Stimulated activated CD8-positive, alpha-beta memory T cell treated with anti-CD3 and anti-CD28 coated beads, Interleukin-7, amount 100 ng/mL, for 1 hour (primary cell): ENCODE measurements at places on chromosomes 6 and 20.

DNA sequence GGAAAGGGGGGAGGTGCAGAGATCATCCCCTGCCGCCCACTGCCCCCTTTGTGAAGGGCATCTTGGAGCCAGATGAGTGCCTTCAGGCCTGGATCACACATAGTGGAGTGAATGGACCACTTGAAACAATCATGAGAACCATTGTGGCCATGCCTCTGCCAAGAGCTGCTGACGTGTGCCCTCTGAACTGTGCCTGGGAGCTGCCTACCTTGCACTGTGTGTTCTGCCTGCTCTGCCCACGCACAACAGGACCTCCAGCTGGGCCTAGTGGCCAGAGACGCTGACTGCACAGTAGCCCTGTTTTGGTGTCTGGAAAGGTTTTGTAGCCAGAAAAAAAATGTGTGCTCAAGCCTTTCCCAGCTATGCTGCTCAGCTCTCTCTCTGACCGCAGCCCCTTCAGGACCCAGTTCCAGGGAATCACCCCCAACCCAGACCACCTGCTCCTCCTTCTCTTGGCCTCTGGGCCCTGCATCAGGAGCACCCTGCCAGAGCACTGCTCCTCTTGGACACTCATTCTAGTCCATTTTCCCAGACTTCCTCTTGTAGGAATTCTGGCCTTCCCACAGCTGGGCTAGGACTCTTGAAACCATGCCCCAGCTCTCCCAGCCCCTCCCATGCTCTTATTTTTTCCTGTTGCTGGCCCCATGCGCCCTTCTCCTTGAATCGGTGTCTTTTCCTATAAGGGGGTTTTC, 1.6 kb upstream of the ADIG start:
- DNase-seq = no peak

DNA sequence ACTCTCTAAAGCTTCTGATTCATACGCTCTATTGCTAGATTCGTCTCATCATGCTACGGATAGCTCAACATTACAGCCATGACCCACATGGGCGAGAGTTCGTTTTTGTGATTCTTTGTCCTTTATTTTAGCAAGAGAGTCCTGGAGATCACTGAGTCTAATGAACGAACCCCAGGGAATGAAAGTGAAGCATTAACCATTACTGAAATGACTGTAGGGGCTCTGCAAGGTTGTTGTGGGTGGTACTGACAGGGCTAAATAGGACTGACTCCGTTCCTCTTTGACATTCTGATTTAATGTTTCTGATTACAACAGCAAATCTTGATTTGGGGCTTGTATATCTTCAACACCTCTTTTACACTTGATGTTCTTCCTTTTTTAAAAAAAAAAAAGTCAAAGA, 13.7 kb upstream of the RTF2 start:
- DNase-seq = no peak

DNA sequence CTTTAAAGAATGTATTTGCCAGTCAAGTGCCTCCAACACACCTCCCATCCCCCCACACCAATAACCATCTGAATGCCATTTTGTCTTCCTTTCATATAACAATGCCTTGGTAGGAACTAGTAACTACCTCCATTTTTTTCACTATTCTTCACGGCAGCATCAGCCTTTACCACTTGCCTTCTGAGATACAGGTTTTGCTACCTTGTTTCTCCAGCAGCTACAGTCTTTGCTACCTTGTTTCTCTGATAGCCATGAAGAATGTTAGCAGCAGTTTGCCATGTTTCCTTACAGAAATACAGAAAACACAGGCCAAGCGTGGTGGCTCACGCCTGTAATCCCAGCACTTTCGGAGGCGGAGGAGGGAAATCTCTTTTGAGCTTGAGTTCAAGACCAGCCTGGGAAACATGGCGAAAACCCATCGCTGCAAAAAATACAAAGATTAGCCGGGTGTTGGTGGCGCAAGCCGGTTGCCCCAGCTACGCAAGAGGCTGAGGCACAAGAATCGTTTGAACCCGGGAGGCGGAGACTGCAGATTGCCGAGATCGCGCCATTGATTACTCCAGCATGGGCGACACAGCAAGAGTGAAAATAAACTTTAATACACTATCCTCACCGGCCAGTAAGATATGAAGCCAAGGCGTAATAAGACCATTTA, 100.9 kb downstream of the HFE start:
- no peak for DNase-seq

DNA sequence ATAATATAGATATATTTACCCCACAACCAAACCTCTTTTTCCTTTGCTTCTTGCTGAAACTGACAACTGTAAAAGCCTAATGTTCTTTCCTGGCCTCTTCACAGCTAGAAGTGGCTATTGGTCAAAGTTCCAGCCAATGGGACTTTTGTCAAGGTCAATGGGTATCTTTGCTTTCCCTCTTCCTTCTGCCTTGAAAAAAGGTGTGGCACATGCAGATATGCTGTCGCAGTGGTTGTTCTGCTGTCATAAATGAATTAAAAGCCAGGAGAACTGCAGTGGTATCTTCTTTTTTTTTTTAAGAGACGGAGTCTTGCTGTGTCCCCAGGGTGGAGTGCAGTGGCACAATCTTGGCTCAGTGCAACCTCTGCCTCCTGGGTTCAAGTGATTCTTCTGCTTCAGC, 29.9 kb downstream of the MAN1A1 start:
- no peak for DNase-seq

- DNase-seq = no peak
Observed at GRCh38 chr6:13314806-13315205, 13.5 kb downstream of the TBC1D7 start.

DNA sequence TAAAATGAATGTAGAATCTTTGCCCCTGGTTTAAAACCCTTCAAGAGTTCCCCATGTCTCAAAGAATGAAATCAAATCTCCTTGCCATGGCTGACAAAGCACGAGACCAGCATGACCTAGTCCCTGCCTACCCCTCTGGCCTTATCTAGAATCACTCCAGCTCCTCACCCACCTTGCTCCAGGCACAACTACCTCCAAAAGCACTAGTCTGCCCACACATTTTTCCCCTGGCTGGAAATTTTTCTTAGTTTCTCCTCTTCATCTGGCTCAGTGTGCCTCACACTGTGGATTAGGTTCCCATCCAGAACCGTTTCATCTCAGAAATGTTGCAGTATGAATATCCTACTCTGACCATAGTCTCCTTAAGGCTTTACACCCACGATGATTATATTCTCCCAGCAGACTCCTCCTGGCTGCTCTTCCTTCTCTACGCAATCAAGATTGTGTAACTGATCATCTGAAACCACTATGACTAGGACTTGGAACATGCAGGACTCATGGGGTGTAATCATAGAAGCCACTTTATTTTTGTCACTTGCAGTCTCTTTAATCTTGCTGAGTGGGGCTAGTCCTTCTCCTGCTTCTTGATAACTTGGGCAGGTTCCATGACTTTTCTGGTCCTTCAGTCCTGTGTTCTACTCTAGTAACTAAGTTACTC, 7.8 kb upstream of the MRS2 start:
- DNase-seq = no peak

DNA sequence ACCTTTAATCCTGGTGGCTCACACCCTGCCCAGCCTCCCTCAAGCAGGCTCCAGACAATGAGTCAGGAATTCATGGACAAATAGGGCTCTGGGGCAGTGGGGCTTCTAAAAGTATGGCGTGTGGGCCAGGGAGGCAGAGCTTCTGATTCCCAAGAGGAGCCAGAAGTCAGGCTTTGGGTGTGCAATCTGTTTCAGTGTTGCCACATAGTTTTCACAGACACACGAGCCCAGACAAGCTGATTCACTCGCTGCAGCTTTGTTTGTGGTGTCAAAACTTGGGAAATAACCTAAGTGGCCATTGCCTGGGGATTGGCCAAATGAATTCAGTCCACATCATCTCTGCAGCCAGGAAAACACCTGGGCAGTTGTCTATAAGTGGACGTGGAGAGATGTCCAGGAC, 9.2 kb downstream of the PEDS1 start:
- no peak for DNase-seq

- no peak for DNase-seq
Observed at GRCh38 chr20:41200446-41201202, 63.3 kb downstream of the PLCG1 start.

DNA sequence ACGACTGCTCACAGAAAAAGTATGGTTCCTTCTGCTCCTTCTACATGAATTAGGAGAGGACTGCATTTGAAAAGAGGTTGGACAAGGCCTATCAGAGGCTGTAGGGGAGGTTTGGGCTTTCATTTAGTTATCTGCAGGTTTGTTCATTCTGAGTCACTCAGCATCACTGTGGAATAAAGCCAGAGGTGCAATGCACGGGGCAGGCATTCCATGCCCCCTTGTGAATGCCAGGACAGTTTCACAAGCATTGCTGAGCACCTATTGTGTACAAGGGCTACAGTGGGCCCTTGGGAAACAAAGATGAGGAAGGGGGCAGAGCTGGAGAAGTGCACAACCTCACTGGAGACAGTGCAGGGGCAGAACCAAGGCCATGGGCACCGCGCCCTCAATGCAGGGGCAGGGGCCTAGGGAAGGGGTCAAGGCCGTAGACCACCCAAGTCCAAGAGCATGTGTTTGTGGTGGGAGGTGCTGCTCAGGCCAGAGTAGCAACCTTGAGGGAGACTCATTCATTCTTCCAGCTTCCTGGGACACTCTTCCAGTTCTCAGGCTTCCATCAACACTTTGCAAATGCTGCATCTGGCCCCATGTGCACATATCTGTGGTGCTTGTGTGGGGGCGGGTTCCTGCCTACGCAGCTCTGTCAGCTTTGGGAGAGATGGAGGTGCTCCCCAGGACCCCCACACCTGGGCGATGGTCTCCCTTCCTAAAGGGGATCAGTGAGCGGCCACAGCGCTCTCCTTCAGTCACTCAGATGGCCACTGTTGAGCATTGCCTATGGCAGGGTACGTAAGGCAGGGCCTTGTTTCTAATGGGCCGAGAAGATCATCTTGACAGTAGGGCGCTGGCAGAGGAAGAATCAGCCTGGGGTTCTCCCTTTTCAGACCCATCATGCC, 204.5 kb downstream of the SYNDIG1 start:
- no peak for DNase-seq

DNA sequence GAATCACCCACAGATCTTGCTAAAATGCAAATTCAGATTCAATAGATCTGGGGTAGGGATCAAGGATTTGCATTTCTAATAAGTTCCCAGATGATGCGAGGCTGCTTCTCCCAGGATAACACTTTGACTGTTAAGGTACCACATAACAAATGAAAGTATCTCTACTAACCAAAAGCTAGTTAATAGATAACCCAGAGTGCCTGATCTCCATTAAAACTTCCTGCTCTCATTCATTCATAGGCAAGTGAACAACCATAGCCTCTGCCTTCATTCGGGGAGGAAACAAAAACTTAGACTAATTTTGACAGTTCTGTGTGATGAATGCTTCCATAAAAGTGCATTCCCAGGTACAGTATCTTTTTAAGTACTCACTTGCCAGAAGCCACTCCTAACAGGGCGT, 265.6 kb upstream of the BTBD3 start:
- DNase-seq = no peak

- DNase-seq = no peak
Observed at GRCh38 chr6:13395272-13396237, 67.2 kb upstream of the TBC1D7 start.

DNA sequence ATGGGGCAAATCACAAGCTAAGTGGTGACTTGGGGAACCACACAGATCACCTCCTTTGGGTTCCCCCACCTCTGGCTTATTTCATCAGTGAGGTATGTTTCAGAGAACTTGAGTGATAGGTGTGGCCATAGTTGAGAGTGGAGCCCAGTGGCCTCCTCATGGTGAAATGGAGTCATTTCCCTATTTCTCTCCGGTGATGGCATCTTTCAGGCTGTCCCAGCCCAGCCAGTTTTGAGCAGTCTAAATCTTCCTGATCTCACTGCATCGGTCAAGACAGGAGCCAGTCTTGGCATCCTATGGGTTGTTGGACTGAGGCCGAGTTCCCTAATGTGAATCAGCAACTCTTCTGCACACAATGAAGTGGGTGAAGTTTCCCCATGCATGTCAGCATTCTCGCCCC, 132.4 kb downstream of the EYA2 start:
- no peak for DNase-seq

DNA sequence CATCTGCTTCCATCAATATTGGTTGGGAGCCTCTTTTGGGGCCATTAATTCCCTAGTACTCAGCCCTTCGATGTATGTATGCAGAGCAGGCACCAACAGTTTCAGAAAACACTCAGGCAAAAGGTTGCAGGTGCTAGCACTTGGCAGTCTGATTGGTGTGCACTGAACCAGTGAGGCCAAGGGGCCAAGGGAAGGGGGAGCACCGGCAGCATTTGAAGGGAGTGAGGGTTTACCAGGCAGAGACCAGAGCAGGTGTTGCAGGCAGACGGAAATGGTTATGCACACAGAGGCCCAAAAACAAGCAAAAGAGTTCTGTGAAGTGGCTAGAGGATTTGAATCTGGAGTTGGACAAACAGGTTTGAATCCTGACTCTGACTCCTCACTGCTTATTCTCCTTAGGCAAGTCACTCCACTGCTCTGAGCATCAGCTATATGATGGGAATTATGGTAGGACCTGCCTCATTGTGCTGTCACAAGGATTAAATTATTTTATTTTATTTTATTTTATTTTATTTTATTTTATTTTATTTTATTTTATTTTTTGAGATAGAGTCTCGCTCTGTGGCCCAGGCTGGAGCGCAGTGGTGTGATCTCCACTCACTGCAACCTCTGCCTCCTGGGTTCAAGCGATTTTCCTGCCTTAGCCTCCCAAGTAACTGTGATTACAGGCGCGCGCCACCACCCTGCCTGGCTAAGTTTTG, 58.1 kb upstream of the SHLD1 start:
- no peak for DNase-seq

DNA sequence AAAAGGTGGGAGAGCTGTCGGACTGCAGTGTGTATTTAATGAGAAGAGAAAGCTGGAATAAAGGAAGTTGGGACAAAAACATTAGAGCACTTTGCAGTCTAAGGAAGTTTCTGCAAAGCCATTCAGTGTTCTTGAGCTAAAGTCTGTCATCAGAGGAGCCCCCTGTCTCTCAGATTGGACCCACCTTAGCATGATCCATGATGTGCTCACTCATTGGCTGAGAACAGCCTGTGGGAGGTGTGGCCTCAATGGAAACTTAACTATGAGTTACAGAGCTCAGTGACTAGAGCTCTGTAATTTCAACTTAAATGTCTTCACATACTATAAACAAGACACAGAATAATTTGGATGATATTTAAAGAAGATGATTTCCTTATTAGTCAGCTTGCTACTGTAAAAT, 437.0 kb downstream of the BTBD3 start:
- no peak for DNase-seq

- DNase-seq = no peak
Observed at GRCh38 chr20:25249198-25249931, 1.5 kb downstream of the PYGB start.

DNA sequence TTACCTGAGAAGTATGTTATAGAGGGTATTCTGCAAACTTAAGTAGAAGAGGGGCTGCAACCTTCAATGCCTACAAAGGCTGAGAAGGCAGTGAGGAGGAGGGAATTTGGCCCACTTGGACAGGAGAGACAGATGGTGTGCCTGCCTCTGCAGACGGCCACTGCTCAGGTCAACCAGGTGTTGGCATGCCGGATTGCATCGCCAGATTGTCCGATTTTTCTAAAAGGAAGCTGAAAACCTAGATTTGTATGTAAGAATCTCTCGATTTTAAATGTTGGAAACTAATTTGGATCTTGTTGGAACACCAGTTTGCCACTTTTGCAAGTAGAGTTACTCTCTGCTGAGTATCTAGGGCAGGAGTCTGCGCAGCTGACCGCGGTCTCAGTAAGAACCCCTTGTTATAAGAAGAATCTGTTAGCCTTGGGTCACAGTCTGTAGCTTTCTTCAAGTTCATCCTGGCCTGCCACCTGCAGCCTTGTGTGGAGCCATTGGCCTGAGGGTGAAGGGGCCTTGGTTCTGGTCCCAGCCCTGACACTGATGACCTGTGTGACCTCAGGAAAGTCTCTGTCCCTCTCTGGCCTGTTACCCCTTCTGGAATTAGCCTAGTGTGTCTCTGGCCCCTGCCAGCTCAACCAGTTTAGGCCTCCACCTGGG, 54.4 kb downstream of the TGM2 start:
- DNase-seq = no peak

GRCh38 chr20:42212391-42212790, 594.2 kb upstream of the CHD6 start:
- no peak for DNase-seq
